ENCODE measurements at places on chromosomes 6 and 20.

GRCh38 chr6:81751388-81752083 lies 945 bp downstream of the TENT5A start:
- DNase-seq = no peak

DNA sequence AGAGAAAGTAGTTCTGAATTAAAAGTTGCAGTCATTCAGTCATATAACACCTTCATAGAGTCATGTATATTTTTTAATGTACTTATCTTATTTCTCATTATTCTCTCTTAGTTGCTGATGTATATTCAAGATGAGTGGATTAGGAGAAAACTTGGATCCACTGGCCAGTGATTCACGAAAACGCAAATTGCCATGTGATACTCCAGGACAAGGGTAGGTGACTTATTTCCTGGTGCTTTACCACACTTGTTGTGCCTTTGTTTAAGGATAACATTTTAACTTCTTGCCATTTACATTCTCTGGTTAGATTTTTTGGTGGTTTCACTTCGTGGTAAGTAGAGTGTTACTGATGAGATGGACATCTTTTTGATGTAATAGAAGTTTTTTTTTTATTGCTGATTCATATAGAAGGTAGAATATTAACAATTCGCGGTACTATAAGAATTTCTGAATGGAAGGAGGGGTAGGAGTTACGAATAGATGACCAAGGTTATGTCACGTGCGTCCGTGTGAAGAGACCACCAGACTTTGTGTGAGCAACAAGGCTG lies 120.5 kb downstream of the NCOA3 start:
- DNase-seq = no peak

- no peak for DNase-seq
These were observed 2.5 kb upstream of the SPATS1 start for GRCh38 chr6:44339763-44340625.

- DNase-seq = no peak
These were observed 130.5 kb downstream of the MRPL14 start for GRCh38 chr6:43996618-43997344.

DNA sequence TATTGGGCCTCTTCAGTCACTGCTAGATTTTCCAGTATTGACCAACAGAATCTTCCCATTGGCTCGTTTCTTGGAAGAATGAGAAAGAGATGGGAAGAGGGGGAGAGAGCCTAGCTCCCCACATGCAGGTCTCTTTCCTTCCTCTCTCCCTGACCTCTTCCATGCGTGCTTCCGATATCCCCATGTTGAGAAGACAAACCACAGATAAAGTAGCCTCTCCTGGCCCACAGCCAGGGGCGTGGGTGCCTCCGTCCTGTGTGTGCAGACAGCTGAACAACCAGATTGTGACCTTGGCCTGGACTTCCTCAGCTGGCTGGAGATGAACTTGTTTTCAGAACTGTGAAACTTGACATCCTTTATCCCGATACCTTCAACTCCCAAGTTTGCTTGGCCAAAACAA lies 71.0 kb downstream of the EDN3 start:
- DNase-seq = no peak

- no peak for DNase-seq
These were observed 6.6 kb upstream of the WTAP start for GRCh38 chr6:159720708-159721107.

- DNase-seq = no peak
These were observed 4.5 kb downstream of the DLL1 start for GRCh38 chr6:170286246-170286933.

- DNase-seq = no peak
These were observed 135.6 kb upstream of the PTPRK start for GRCh38 chr6:128655978-128656498.

- no peak for DNase-seq
These were observed 3.3 kb downstream of the VSX1 start for GRCh38 chr20:25078662-25079061.

DNA sequence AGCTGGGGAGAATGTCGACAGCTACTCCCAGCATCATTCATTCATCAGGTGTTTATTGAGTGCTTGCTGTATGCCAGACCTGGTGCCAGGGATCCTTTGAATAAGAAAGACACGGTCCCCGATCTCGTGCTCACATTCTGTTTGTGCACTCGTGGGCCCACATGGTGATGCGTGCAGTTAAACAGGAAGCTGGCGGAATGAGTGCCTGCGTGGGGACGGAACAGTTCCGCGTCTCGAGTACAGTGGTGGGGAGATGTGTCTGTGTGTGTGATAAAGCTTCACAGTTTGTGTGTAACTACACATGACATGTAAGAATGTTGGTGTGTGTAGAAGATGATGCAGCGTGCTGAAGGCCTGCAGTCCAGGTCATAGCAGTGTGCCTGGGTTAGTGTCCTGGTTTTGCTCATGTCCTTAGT lies 6.5 kb downstream of the RBM38 start:
- DNase-seq = no peak

- DNase-seq = no peak
These were observed 100.5 kb upstream of the SASH1 start for GRCh38 chr6:148242180-148242579.

- DNase-seq = no peak
These were observed 50.5 kb upstream of the GCM1 start for GRCh38 chr6:53199156-53199555.

DNA sequence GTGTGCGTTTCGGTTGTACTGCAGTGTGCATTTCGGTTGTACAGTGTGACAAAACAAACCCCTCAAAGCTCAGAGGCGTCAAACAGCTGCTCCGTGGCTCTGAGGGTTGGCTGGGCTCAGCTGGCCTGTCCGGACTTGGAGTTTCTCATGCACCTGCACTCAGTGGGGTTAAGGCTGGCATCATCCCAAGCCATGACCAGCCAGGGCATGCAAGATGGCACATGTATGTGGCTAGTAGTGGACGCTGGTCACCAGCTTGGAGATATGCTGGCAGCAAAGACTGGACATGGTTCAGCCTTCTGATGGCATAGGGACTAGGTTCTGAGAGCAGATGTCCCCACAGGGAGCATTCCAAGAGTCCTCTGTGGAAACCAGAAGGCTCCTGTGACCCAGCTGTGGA lies 187.2 kb downstream of the CDH4 start:
- DNase-seq = no peak

- DNase-seq = no peak
These were observed 111.2 kb upstream of the ADGRF1 start for GRCh38 chr6:47153404-47153755.

GRCh38 chr6:29924287-29924686 lies 18.0 kb upstream of the HLA-A start:
- DNase-seq = no peak

GRCh38 chr6:39530201-39530759 lies 194.9 kb downstream of the KIF6 start:
- no peak for DNase-seq

DNA sequence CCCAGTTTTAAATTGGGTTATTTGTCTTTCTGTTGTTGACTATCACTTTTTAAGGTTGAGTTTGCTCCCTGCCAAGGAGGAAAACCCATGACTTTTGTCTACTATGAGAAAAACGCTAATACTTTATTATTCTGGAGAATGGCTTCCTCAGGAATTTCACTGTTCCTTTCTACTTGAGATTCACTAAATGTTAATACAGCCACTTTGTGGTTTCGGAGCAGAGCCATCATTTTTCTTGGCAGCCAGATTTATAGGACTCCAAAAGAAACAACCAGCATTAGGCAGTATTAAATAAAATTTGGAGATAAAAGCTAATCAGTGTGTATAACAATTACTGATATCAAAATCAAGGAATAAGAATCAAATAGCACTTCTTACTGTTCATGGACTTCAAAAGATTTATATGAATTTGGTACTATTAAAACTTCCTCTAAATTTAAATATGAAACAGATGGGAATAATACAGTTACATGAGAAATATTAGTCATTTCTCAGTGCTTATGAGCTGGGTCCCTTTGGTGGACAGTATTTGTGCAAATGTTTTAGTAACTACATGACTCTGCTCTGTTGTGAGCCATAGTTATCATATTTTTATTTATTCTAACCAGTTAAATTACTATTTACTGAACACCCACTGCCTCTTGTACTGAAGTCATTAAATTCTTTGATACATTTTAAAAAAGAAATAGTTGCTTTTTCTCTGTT lies 64.1 kb upstream of the FBXO30 start:
- DNase-seq = no peak

GRCh38 chr6:6125495-6125894 lies 118.8 kb upstream of the NRN1 start:
- no peak for DNase-seq

- DNase-seq = no peak
These were observed 8.1 kb upstream of the ZNFX1 start for GRCh38 chr20:49285813-49286494.

DNA sequence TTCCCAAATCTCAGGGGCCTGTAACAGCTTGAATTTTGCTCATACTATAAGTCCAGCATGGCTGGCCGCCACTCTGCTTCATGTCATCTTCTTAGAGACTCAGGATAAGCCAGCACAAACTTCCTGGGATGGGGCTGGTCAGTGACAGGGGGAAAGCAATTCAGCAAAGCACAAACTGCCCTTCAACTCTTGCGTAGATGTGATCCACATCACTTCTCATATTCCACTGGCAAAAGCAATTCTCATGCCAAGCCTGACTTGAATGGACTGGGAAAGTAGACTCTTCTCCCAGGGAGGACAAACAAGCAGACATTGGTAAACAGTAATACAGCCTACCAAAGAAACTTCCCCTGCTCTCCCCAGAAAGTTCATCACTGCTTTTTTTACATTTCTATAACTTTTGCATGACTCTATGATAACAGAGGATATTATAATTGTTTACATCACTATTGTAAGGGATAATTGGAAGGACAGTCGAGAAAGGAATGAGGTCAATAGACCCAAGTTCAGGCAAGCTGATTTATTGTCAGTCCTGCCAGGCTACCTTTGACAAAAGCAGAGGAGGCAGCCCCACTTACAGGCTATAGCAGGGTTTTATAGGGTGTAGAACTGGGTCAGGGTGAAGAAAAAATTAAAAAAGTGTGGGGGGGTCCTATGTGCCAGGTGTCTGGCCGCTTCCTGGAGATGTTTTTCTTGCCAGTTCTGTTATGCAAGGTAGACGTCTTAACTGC lies 37.4 kb downstream of the RBM24 start:
- no peak for DNase-seq

DNA sequence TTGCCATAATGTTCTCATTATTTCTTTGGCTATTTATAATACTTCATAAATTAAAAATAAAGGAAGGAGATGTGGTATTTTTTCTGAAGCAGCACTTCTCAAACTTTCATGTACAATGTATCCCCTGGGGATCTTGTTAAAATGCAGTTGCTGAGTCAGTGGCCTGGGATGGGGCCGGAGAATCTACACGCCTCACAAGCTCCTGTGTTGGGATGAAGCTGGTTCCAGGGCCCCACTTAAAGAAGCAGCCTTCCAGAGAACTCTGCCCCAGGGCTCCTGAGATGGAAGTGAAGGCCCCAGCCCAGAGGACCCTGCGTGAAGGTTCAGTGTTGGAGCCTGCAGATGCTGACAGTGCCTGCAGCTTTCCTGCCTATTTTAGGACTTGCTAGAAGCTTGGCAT lies 40.1 kb upstream of the SLC23A2 start:
- no peak for DNase-seq

GRCh38 chr6:31666337-31666965 lies 571 bp downstream of the CSNK2B start:
- DNase-seq = no peak

- DNase-seq = no peak
These were observed 28.5 kb downstream of the TASP1 start for GRCh38 chr20:13610184-13610583.

GRCh38 chr20:33400812-33401183 lies 521 bp downstream of the CDK5RAP1 start:
- no peak for DNase-seq

DNA sequence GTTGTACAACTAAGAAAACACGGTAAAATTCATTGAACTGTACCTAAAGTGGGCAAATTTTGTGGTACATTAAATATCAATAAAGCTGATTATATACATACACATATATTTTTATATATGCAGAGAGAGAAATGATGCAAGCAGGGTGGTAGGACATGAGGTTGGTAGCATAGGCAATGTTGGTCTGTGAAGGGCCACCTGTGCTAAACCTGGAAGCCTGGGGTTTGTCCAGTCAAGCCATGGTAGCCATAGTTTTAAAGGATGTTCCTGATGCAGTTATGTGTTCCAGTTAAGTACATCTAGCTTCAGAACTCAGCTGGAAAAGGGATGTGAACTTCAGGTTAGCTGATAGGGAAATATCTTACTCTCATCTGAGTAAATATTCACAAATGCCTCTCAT lies 60.1 kb downstream of the TRIM38 start:
- DNase-seq = no peak

DNA sequence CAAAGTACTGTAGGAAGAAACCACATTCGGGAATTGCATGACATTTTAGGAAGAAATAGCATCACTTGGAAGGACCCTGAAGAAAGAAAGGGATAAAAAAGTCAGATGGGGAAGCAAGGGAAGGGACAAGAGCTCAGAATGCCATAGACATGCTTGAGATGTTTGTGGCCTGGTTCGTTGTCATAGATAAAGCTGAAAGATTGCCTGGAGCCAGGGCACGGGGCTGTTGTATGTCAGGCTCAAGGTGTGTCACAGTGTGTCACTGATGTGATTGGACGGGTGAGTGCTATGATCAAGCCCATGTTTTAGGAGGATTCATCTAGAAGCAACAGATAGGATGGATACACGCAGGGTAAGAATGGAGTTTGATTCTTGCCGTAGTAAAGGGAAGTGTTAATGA lies 216.2 kb upstream of the SOX4 start:
- no peak for DNase-seq

DNA sequence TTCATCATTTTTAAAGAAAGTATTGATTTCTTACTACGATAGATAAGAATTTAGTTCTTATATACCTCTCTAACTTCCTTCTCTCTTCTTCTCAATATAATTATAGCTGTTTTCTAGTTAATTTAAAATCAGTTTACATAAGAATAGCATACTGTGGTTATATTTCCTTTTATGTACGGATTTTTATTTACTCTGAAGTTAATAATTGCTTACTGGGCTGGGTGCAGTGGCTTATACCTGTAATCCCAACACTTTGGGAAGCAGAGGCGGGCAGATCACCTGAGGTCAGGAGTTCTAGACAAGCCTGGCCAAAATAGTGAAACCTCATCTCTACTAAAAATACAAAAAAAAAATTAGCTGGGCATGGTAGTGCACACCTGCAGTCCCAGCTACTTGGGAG lies 9.7 kb downstream of the ACSS2 start:
- DNase-seq = no peak

DNA sequence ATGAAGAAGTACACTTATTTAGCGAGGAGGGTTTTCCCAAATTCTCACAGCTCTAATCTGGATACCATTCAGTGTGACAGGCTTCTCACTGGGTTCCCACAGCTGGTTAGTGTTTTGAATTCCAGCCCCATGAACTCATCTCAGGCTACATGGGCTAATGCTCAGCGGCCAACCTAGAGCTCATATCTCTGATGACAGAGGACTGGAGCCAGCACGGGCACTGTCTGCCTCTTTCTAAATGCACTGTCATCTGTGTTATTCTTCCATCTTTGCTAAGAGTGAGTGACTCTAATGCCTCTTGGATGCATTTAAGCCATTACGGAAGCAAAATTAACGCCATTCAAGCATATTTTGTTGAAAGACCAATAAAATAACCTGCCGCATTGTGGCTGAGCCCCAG lies 308.9 kb upstream of the JAG1 start:
- DNase-seq = peak; percentile 45

Measured in thoracic aorta (tissue), 2 donors.